ENCODE measurements at places on chromosomes 2 and 18.

DNA sequence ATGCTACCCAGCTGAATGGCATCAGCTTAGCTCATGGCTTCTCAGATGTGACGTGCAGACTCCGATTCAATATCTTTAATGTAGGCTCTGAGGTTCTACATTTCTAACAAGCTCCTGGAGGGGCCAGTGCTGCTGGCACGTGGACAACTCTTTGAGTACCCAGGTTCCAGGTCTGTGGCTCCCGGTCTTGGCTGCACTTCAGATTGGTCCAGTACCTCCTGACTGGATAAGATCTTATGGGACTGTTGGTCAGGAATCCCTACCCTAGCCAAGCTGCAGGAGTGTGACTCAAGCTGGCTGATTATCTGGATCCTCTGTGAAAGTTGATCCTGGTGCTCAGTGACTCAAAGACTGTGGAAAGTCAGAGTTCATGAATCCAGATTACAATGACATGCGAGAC, 222.1 kb downstream of the ANKRD30B start:
- no peak for DNase-seq

DNA sequence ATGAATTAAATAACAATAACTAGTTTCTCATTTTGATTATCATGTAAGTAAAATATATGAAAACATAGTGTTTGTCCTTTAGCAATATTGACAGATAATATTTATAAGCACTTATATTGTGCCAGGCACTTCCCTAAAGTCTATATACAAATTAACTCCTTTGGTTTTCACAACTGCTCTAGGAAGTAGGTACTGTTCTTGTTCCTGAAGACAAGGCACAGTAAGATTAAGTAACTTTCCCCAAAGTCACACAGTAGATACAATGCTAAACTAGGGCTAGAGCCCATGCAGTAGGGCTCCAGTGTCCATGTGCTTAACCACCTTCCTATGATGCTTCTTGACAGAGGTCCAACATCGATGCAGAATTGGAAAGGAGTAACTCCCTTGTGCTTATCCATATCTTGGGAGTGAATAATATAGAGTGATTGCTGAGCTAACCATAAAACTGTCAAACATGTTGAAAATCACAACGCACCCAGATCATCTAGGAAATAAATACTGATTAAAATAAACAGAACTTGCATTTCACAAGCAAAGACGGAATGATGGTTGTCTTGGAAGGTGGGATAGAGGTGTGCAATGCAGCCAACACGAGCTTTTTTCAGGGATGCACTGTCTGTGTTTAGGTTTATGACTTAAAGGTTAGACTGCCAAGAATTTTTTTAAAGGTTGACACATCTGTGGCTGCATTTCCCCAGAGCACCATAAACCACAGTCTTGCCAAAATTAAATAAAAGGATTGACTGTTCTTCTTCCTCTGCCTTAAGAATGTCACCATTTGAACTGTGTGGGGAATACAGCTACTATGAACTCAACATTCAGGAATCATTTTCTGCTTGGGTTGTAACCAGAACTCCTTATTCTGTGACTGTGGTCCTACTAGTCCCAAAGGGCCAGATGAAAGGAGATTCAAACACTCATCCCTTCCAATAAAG, 80.8 kb downstream of the ANKRD44 start:
- no peak for DNase-seq

DNA sequence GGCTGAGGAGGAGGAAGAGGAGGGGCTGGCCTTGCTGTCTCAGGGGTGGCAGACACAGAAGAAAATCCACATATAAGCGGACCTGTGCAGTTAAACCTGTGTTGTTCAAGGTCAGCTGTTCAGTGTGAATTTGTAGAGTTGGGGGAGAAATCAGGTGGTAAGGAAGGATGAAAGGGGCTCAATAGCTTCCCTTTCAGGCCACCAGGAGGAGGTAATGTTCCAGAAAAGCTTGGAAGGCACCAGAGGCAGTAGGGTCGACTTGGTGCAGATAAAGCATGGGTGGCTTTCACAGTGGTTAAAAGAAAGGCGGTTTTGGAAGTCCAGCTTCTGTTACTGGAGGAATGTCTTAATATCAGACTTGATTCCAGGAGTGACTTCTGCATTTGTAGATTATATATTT, 167.4 kb downstream of the THSD7B start:
- no peak for DNase-seq

- DNase-seq, result no peak
These were observed 50.0 kb downstream of the TRPM8 start for GRCh38 chr2:233967164-233967563.

DNA sequence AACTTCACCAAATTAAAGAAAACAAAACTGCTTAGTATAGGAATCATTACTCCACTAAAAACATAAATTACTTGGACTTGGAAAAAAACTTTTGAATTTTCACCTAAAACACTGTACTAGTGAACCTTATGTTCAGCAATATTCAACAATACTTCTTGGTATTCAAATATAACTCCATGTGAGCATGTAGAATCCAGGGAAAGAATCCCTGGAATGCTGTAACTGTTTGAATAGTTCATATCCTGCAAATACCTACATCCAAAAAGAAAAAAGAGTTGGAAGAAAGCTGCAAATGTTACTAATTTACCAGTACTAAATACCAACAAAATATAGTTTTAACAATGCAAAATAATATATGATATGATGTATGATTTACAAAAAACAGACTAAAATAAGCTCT, 65.4 kb downstream of the IKZF2 start:
- DNase-seq, result no peak

DNA sequence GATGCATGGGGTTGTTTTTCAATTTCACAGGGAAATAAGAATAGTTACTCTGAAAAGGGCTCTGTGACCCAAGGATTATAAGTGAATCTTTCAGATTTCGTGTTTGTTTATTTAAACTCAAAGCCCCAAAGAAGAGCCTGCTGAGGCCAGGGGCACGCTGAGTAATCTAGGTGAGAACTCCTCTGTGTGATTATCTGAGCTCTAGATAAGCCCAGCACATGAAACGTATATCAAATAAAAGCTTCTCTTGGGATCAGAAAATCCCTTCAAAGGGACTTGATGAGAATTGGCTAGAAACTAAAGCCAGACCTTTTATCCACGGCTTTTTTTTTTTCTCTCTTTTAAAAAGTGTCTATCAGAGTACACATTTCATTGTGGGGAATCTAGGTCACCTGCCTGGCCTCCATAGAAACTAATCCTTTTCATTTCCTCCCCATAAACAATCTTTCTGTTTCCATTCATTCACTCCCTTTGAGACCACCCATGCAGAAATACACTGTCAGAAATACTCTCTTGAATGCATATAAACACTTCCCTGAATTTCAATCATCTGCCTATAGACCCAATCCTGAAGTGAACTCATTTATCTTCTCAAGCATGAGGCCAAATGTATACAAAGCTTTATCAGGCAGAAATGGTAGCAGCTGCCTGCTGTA, 137.4 kb downstream of the RIT2 start:
- no peak for DNase-seq

GRCh38 chr18:58363767-58364540, 264.9 kb downstream of the ALPK2 start:
- no peak for DNase-seq

DNA sequence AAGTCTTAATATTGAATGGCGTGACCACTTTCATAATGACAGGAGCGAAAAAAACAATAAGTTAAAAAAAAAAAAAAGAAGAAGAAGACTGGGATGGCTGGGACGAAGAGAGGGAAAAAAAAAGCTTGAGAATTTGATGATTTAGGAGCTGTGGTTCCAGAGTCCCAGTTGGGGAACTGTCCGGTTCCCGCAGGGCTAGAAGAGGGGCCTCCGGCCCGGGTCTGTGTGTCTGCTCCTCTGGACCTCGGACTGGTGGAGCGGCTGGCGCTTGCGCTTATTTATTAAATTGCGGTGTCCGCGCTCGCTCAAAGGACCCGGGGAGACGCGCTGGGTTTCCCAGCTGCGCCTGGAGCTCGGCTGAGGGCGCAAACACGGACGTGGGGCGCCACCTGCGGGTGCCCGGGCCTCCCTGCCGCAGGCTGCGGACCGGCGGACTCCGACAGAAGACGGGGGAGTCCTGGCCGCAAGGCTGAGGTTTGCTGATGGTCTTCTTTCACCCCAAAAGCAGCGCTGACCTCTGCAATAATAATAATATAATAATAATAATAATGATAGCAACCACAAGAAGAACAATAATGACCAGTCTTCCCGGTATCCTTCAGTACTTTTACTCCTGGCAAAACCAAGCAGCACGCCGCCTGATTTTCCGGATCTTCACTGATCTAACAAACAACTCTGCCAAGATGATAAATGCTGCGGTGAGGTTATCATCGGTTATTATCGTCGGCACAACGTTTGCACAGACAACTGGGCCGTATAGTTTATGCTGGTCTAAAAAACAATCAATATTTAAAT, at the start of gene CBLN2:
Gene CBLN2 (minus strand): TSS at position 251 of the 795 bp plus-strand sequence. CDS start 2,182 bp downstream, outside the sequence.
- DNase-seq, result peak; percentile 66

GRCh38 chr18:63043516-63043915, 276.1 kb downstream of the BCL2 start:
- DNase-seq, result no peak

DNA sequence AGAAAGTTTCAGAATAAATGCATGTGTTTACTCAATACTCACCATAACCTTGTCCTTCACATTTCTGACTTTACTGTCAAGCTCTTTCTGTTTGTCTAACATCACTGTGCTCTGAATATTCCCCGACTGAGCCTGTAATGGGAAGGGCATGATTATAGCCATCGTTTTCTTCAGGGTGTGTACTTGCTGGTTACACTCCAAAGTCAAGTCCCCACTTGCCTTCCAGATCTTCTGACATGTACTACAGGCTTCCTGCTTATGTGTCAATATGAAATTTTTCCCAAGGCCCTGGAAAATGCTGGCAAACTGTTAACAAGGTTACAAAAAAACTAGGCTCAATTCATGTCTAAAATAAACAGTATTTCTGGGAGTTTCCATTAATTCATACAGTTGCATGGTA, 12.9 kb downstream of the STAT1 start:
- no peak for DNase-seq

- no peak for DNase-seq
These were observed 25.7 kb upstream of the KCNJ13 start for GRCh38 chr2:232802091-232802490.

DNA sequence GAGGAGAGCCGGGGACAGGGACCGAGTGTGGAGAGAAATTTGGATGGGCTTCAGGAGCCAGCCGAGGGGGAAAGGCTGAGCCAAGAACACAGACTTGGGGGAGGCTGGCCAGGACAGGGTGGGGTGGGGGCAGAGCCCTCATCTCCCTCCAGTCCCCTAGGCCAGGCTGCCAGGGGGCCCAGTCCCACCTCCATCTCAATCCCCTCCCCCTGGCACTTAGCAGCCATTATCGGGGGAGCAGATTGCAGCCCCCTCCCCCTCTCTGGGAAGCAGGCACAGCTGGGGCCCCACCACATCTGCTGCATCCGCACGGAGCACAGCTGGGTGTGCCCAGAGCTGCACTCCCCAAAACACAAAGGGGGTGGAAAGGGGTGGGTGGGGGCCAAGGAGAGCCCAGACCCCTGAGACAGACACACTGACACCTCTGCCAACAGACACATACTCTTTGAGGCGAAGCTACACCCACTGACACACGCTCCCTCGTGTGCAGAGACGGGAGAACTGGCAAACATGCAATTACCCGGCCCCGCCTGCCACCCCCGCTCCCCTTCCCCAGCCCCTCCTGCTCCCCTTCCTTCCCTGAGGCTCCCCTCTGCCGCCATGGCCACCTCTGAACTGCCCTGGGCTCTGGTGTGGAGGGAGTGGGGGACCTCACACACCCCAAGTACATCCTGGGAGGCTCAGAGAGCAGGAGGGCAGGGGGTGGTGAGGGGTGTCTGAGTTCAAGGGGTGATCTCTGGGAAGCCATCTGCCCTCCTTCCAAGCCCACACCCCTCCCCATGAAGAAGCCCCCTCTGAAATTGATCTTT, 5.1 kb upstream of the ASIC4 start:
- DNase-seq, result no peak

GRCh38 chr2:120976501-120977307, 241.0 kb downstream of the GLI2 start:
- DNase-seq, result no peak

GRCh38 chr2:226451486-226451885, 348.1 kb downstream of the IRS1 start:
- DNase-seq, result no peak

DNA sequence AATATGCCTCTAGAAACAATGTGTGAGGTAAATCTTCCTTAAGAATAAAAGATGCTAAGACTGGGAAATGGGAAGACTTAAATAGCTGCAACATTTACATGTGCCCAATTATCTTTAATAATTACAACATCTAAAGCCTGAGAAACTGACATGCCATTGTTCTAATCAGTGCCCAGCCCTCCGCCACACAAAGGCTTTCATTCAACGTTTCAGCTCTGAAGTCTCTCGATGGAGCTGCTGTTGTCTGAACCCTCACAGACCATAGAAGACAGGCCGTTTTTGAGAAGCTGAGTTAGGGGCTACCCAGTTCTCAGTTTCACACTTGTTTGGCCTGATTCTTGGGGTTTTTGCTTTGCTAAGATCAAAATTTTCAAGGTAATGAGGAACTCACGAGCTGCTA, 315.4 kb upstream of the CHST9 start:
- no peak for DNase-seq

GRCh38 chr2:99101697-99102096, 39.8 kb upstream of the C2orf15 start:
- no peak for DNase-seq

- DNase-seq, result no peak
These were observed 6.2 kb downstream of the RAMP1 start for GRCh38 chr2:237865623-237866041.

- no peak for DNase-seq
These were observed 160.3 kb downstream of the VAPA start for GRCh38 chr18:10074110-10074509.

GRCh38 chr18:21912339-21913239, 172.0 kb downstream of the MIB1 start:
- no peak for DNase-seq

DNA sequence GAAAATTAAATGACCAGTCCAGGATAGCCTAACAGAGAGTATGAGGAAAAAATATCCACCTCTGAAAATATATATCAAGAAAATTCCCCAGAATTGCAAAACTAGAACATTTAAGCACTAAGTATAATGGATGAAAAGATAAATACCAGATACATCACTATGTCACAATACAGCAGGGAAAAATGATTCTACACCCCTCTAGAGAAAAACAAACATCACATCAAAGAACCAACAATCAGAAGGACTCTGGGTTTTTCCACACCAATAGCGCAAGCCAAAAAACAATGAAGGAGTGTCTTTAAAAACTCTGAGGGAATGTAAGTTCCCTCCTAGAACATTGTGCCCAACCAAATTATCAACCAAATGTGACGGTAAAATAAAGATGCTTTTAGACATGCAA, 13.7 kb downstream of the BUB1 start:
- no peak for DNase-seq

GRCh38 chr2:8659735-8660492, 21.9 kb upstream of the ID2 start:
- DNase-seq, result no peak

DNA sequence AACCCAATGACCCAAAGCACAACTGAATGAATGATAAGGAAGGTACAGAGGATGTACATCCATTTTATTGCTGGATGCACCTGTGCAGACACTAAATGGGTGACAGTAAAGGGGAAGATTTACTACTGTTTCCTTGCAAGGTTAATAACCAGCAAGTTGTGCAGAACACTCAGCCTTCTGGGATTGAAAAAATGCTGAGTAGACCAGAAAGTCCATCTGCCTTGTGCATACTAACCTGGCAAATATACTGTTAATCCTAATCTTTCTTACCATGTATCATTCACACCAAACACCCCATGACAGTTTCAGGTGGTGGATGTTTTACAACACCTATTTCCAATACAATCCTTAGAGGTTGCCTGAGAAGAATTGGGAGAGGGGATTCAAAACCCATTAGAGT, 814.1 kb upstream of the NRXN1 start:
- no peak for DNase-seq
